Activated T-cell treated with anti-CD3 and anti-CD28 coated beads for 1 hour (primary cell): ENCODE measurements at places on chromosomes 11 and 22.
A peak's percentile ranks its signal among the peaks of the same experiment; 100 is the strongest.

- peak; percentile 92 for DNase-seq
Measured at GRCh38 chr22:39520226-39521105, at the start of gene ATF4. ATF4 (plus strand) TSS chr22:39520562; CDS start chr22:39521446, 884 bp downstream.

- no peak for DNase-seq
Measured at GRCh38 chr11:2945031-2945756, 16.0 kb upstream of the PHLDA2 start.

- DNase-seq = no peak
Measured at GRCh38 chr22:48069256-48069655, 1306.8 kb downstream of the TBC1D22A start.

- no peak for DNase-seq
Measured at GRCh38 chr11:44598831-44599230, 33.4 kb downstream of the CD82 start.

DNA sequence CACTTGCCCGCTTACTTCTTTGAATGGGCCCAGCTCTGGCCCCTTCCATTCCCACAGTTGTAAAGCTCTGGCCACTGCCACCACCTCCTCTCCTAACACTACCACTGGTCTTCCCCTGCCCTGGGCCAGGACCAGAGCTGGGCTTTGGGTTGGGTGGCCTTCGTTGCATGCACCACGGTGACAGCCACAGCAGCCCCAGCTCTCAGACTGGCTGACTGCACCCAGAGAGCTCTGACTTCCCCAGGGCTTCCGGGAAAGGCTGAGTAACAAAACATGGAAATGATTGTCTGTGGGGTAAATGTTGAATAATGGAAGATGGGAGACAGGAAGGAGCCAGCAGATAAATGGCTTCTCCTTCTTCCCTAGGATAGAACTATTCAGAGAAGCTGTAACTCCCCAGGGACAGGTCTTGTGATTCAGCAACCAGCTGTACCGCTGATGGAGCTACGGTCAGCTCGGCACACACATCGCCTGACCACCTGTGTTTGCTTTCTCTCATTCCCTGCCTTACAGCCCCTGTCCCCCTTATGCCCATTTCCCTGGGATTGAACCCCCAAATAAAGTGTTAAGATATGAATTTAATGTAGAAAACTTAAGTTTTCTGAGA is 27.6 kb downstream of the SCN4B start:
- DNase-seq = no peak

- no peak for DNase-seq
Measured at GRCh38 chr11:119594639-119595249, 134.3 kb downstream of the NECTIN1 start.

- DNase-seq = no peak
Measured at GRCh38 chr22:49391436-49391835, 436.2 kb downstream of the BRD1 start.

GRCh38 chr11:9580894-9581293 is 7.4 kb downstream of the WEE1 start:
- DNase-seq = no peak

- no peak for DNase-seq
Measured at GRCh38 chr11:47861728-47862127, 13.6 kb upstream of the NUP160 start.

DNA sequence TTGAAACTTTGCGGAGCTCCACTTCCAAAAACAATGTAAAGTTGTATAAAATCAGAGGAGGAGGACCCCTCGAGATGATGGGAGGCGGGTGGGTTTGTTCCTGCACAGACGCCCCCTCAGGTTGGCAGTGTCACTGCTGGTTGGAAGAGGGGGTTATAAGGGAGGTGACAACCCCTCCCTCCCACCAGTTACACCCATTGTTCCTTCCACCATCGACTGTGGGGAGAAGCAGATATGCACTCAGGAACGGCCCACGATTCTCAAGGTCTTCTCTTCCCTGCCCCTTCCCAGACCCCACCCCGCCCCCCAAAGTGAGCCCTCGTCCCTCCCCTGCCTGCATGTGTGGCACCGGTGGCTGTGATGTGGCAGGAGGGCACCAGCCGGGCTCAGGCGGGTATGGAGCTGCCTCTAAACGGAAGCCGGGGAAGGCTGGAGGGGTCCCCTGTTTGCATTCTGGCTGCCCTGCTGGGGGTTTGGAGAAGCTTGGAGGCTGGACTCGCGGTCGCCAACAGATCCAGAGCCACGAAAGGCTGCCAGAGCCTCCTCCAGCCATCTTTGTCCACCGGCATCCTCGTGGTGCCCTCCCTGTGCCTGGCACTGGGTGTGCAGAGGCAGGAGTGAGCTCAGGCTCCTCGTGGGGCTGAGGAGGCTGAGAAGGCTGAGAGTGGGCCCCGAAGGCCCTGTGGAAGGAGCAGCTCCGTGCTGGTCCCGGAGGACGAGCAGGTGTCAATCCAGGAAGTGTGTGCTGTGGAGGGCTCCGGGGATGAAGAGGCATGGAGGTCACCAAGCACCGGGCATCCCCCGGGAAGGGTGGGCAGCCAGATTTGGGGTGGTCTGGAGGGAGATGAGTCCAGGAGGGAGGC is 778 bp downstream of the KDELR3 start:
- DNase-seq = no peak

DNA sequence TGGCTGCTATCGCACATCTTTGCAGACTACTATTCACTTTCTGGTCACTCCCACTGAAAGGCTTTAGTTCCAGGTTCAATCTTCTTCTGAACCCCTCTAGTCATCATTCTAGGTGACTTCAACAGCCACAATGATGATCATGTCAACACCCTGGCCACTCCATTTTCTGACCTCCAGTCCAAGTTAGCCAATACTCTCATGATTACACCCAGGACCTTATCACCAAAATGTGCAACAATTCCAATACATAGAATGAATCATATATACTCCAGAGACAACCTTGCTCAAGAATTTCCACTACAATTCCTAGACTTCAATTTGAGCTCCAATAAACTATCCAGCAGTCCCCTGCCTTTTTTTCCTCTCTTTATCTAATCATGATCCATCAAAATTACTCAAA is 70.7 kb downstream of the PAK1 start:
- no peak for DNase-seq

- DNase-seq = no peak
Measured at GRCh38 chr11:35791088-35791958, 128.7 kb downstream of the TRIM44 start.

- DNase-seq = no peak
Measured at GRCh38 chr11:134564472-134565200, 152.6 kb upstream of the B3GAT1 start.

DNA sequence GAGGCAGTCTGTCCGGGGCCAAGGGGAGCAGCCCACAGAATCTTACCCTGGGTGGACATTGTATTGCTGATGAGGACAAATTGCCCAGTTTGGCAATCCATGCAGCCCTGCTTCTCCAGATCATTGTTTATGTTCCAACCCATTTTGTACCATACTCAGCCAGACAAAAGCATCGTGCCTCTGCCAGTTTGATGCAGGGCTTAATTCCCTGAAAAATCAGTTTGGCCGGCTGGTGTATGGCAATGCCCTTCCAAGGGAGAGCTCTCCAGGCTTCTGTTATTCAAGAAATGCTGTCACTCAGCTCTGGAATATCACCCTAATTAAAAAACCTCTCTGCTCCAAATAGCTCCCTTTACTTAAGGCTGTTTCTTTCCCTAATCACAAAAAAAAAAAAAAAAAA is 697.7 kb downstream of the TBC1D22A start:
- DNase-seq = no peak

- no peak for DNase-seq
Measured at GRCh38 chr11:14409891-14410290, 50.9 kb upstream of the RRAS2 start.

DNA sequence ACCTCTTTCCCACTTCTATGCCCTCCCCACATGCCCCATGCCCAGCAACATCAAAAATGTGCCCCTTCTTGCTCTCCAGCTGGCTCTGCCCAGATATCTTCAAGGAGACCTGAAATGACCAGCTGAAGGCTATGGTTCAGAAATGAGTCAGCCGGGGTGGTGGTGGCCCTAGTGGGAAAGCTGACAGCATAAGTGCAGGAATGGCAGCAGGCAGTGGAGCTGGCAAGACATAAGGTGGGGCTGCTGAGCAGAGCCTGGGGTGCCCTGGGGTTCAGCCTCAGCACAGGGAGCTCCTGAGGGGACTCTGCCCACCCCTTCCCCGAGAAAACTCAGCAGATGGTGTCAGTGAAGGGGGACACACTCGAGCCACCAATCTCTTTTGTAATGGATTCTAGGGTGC is 593.4 kb downstream of the BUD13 start:
- no peak for DNase-seq

- DNase-seq = no peak
Measured at GRCh38 chr22:34017205-34017604, 96.9 kb upstream of the LARGE1 start.

GRCh38 chr22:23743303-23743705 is 7.6 kb downstream of the ZNF70 start:
- no peak for DNase-seq

GRCh38 chr22:44448271-44448830 is 49.7 kb downstream of the RTL6 start:
- no peak for DNase-seq

GRCh38 chr11:3947061-3947460 is 91.6 kb downstream of the STIM1 start:
- peak; percentile 22 for DNase-seq

- no peak for DNase-seq
Measured at GRCh38 chr11:65911682-65912568, 6.9 kb downstream of the C11orf68 start.

DNA sequence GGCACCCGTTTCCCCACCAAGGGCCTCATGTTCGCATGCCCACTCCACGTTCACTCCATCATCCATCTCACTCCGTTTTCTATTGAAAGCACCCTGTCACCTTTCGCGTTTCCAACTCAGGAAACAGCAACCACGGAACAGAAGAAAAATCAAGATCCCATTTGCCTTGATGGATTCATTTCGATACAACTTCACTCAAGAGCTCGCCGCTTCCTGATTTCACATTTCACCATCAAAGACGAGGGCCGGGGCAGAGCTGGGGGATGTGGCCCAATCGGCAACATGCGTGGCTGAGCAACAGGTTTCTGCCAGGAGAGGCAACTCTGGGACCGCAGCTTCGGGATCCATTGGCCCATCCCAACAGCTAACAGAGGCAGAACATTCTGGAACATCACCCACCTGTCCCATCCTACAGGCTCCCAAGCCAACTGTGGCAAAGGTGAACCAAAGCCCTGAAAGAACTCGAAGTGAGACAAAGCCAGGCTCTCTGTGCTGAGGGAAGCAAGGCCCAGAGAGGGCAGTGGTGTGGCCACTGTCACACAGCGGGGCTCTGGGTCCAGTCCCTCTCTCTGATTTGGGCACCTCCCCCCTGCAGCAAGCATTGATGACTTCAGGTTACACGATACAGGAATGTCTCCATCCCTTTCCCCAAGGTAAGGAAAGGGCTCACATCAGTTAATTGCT is 36.2 kb upstream of the CD5 start:
- DNase-seq = no peak

GRCh38 chr11:35954205-35954604 is 10.3 kb downstream of the LDLRAD3 start:
- DNase-seq = no peak
